ENCODE measurements at places on chromosomes 12 and 14.

DNA sequence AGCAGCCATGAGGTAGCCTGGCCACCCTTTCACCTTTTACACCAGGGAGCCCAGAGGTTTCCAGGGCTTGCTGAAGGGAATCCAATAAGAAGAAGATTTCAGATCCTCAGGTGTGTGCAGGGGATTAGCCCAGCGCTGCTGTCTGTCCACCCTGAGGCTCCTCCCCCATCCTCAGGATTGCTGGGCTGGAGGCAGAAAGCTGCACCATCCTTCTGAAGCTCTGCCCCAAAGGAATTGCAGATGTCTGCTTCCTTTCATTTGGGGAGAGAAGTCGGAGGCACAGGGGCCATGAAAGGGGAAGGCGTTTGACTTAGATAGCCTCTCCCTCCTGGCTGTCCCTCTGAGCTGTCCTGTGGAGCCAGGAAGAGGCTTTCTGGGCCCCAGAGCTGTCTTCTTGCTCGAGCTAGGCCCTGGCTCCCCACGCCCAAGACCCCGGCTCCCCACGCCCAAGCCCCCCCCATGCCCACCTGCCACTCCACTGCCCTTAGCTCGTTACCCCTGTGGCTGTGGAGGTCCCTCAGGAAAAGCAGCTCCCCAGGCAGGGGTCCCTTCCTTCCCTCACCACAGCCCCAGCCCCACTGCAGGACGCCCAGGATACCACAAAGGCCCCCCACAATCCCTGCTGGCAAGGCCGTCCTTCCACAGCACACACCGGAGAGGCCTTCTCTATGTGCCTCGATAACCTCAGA, 359.0 kb downstream of the CACNA1C start:
- no peak for DNase-seq

- DNase-seq, result peak; percentile 41
These were observed 1.1 kb downstream of the SAV1 start for GRCh38 chr14:50666772-50667683.

- DNase-seq, result no peak
These were observed 228.5 kb upstream of the G2E3 start for GRCh38 chr14:30330445-30330844.

GRCh38 chr14:100428727-100429126, 105.6 kb downstream of the SLC25A47 start:
- no peak for DNase-seq

GRCh38 chr14:69693145-69693544, 73.8 kb upstream of the SRSF5 start:
- no peak for DNase-seq

DNA sequence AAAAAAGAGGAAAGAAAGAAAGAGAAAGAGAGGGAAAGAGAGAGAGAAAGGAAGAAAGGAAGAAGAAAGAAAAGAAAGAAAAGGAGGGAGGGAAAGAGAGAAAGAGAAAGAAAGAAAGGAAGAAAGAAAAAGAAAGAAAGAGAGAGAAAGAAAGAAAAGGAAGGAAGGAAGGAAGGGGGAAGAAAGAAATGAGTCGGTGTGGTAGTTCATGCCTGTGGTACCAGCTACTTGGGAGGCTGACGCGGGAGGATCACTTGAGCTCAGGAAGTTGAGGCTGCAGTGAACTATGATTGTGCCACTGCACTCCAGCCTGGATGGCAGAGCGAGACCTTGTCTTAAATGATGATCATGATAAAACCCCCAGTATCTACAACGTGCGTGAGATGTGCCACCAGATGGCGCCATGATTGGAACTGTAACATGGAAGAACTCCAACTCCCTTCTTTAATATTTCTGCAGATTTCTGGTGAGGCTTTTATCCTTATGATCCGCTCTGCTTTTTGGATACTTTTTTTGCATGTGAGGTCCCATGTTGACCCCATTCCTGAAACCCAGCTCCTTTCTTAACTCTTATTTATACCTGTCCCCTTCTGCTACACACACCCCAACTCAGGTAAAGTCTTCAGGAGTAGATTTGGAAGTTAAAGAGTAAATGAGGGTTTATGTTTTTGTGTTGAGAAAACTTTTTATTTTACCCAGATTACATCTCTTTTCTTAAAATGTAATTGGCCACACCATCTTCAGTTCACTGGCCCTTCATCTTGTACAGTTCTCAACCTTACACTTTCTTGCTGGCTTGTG, 25.6 kb downstream of the RNASE10 start:
- DNase-seq, result peak; percentile 32

- no peak for DNase-seq
These were observed 45.7 kb downstream of the WDR20 start for GRCh38 chr14:102185360-102185759.

DNA sequence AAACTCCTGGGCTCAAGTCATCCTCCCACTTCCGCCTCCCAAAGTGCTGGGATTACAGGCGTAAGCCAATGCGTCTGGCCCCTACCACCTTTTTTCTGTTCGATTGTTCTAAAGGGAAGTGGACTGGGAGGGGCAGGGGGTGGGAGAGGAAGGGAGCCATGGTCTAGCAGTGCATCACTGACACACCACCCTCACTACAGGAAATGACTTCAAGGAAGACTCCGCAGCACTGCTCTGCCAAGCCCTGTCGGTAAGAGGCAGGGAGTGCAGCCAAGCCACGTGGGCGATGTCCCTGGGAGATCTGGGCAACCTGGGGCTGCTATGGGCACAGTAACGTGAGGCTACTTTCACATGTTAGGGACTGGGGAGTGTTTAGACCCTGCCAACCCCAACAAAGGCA, 18.0 kb downstream of the LRRC74A start:
- no peak for DNase-seq

DNA sequence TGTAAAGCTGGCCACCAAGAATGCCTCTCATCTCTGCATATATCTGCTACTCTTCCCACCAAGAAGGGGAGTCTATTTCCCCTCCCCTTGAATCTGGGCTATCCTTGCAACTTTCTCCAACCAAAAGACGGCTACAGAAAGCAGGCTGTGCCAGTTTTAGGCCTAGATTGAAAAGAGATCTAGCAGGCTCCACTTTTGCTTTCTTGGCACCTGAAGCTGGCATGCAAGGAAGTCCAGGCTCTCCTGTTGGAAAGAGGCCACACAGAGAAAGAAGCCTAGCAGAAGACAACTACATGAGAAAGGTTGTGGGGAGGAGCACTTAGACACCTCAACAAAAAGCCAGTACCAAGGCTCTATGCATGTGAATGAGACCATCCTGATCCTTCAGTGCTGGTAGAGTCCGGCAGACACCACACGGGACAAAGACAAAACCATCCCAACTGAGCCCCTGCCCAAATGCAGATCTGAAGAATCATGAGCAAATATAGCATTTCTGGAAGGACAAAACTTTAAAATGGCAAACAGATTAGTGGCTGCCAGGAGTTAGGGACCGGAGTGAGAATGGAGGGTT, 68.0 kb downstream of the SPPL3 start:
- DNase-seq, result no peak

DNA sequence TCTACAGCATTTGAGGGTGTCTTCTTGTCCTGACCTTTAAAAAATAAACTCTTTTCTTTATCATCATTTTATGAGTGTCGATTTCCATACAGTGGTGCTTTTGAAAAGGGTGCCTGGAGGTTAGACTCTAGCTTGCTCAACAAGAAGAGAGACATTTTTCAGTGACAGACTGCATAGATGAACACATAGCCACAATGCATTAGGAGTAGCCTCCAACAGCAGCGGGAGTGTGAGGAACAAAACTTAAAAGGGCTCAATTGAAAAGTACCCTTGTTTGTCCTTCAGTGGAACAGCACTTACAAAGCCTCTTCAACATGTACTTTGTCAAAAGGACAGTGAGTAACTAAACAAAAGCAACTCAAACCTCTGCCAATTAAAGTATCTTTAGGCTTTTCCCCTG, 119.3 kb downstream of the SOX5 start:
- no peak for DNase-seq

- DNase-seq, result no peak
These were observed 47.2 kb downstream of the LRP6 start for GRCh38 chr12:12219664-12220063.

GRCh38 chr12:130703733-130704375, 12.2 kb downstream of the RIMBP2 start:
- DNase-seq, result no peak

DNA sequence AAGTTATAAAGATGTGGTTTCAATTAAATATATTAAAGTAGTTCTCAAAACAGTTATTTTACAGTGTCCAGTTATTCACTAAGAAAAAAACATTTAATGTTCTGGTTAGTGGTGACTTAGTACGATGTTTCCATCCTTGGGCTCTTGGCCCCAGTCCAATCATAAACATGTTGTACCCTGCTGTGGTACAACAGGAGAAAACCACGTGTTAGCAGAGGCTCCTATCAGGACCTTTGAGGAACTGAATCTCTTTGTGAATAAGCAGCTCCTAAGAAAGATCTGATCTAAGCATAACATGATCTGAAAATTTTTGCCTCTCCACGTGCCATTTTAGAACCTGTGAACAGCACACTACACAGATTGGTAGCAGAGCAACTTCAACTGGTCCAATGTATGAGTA, 234.0 kb downstream of the SYT1 start:
- DNase-seq, result no peak

DNA sequence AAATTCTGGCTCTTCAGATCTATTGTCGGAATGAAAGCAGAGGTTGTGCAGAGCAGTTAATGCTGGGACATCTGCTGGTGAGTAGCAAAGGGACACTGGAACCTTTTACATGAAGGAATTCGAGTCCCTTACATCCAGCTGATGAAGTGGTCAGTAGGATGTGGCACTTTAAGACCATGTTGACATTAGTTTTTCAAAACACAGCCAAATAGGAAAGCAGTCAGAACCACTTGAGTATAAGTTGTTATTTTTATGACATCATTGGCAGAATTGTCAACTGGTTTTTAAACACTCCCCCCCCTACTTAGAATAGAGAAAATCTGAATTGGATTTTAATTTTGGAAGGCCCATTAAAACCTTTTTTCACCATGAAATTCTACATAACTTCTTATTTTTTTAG, 46.8 kb upstream of the AMN start:
- DNase-seq, result no peak

GRCh38 chr12:24256684-24257083, 307.2 kb upstream of the SOX5 start:
- DNase-seq, result no peak

DNA sequence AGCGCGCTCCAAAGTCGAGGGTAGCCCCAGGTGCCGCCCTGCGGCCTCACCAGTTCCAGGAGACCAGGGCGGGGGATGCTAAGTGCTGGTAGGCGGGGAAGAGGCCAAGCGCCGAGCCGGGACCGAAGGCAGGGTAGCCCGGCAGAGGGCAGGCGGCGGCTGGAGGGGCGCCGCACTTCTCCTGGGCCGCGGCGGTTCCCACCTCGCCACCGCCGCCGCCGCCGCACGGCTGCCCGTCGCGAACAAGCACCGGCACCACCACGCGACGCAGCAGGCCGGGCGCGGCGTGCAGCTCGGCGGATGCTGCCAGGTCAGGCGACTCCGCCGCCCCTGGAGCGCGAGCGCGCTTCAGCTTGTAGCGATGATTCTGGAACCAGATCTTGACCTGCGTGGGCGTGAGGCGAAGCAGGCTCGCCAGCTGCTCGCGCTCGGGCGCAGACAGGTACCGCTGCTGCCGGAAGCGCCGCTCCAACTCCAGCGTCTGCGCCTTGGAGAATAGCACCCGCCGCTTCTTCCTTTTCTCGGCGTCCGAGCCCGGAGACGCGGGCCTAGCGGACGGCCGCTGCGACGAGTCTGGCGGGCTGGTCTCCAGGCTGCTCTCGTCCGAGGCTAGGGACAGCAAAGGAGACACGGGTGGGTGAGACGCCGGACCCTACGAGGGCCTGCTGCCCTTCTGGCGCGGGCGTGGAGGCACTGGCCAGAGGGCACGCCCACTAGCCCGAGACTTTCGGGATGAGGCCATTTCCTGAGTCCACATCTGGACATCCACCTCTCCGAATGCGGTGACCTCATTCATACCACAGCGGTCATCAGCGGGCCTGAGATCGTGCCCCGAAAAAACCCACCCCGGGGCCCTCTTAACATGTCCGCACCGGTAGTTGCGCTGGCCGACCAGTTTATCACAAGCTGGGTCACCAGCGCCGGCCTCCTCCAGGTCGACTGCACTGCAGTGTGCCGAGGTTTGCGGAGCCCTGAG, 1.3 kb downstream of the NKX2-8 start:
- DNase-seq, result peak; percentile 28

DNA sequence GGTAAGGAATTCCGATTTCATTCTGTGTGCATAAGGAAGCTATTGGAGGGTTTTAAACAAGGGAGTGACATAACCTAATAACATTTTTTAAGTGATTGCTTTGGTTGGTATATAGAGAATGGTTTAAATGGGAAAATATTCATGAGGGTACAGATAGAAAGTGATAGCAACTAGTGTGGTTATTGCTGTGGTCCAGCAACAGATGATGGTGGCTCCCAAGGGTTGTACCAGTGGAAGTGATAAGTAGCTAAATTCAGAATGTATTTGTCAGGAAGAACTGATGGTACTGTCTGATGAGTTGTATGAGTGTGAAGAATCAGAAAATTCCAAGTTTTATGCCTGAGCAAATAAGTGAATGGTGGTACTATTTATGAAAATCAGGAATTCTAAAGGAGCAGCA, 2.6 kb upstream of the CNOT2 start:
- DNase-seq, result no peak

GRCh38 chr14:42277840-42278239, 671.2 kb downstream of the LRFN5 start:
- DNase-seq, result no peak

GRCh38 chr12:109671502-109671901, 42.1 kb upstream of the FAM222A start:
- DNase-seq, result no peak

GRCh38 chr12:39277416-39277815, 165.5 kb downstream of the KIF21A start:
- no peak for DNase-seq

DNA sequence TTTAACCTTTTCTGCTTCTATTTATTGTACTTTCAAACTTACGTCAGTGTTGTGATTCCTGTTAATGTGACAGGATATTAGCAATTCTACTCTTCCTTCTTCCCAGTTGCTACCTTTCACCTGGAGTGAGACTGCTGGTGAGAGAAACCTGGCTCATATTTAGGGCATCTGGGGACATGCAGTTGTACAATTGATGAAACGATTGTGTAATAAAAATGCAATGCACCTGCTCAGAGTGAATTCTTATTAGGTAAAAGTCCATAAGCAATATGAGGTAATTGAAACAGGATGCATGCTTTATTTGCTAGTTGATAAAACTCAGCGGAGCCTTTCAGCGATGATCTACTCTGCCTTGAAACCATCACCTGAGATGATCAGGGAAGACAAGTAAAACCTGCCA, 116.1 kb upstream of the FBXO33 start:
- no peak for DNase-seq

All from HS-5 (cell line).